ENCODE measurements at places on chromosomes 6 and 20.

GRCh38 chr6:5712349-5713215 lies 294.1 kb downstream of the NRN1 start:
- no peak for DNase-seq

- no peak for DNase-seq
Observed at GRCh38 chr6:9224539-9224938, 789.2 kb upstream of the SLC35B3 start.

- DNase-seq: no peak
Observed at GRCh38 chr6:135506270-135506997, 8.9 kb upstream of the AHI1 start.

DNA sequence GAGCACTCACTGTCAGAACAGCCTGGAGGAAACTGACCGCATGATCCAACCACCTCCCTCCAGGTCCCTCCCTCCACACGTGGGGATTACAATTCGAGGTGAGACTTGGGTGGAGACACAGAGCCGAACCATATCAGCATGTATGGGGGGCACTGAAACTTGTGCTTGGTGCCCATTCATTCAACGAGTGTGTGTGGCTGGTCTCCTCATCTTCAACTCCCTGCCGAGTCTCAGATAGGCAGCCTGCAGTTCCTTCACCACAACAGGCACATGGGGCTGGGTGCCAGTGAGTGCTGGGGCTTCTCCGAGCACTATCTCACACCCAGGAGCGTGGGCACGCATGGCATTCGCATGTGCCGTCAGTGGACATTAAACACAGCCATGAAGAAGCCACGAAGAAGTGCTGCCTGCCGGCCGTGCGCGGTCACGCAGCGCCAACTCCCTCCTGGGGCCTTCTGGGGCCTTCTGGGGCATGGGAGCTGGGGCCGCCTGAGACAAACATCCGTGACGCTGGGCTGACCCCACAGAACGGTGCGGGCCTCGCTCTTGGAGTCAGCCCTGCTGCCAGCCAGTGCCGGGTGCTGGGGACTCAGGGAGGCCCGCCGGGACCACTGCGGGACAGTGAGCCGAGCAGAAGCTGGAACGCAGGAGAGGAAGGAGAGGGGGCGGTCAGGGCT lies 714 bp upstream of the RTEL1 start:
- DNase-seq: no peak

GRCh38 chr6:37696220-37696840 lies 1.4 kb downstream of the MDGA1 start:
- peak; percentile 3 for DNase-seq

DNA sequence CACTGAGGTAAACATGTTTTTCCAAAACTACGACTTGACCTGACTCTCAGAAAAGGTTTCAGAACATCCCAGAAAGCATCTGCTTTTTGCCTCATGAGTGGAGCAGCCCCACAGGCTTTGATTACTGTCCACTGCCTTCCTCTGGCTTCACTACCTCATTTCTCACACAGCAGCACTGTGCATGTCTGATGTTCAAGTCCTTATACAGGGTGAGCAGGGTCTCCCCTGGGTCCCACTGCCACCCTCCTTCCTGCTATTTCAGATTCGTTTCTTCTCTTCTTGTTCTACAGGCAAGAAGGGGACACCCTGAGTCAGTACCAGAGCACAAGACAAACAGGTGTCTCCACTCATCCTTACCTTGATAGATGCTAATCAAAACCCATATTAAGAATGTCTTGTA lies 64.7 kb upstream of the NFATC2 start:
- no peak for DNase-seq

GRCh38 chr6:81849248-81849647 lies 96.8 kb upstream of the TENT5A start:
- DNase-seq: no peak

All from activated T-helper 9 cell treated with anti-CD3 and anti-CD28 coated beads, Interleukin-2, amount 50 U/mL, for 16 hours (primary cell).